Adrenal gland (tissue), 19 donors: ENCODE measurements at places on chromosomes 4 and X. TPM values are rescaled to one million over a fixed set of nuclear protein-coding genes. Genes with fewer than 3 reads are reported as not detected.
A peak's percentile ranks its signal among the peaks of the same experiment; 100 is the strongest.

DNA sequence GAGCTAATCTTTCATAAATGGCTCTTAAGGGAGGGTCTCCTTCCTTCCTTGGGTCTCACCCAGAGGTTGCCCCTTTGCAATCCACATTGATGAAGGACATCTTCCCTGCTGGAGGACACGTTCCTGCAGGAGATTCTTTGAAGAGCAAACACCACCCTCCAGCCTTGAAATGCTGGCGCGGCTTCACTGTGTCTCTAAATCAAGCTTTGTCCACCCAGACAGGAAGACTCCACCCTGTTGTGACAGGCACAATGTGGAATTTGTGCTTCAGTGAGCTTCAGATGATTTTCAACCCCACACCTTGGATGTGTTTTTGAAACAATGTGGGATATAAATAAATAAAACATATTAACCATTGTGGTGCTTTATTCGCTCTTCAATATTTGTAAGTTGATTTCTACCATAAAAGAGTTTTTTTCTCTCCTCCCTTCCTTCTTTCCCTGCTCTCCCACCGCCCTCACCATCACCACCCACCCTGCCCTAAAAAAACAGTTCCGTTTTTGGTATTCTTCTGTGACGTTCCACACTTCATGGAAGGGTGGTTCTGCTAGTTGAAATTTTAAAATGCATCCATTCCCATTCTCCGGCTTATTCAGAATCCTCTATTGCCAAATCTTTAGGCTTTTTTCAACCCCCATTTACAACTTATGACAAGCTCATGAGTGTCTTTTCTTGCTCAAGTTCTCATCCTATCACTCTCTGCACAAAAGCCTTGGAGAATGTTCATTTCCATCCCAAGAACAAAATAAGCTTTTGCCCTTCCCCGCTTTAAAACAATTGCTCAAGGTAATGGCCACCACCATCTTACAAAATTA is 264.3 kb downstream of the RAPGEF2 start:
- H3K27ac ChIP-seq, result no peak overlapping the region
- H3K4me3 ChIP-seq, result no peak overlapping the region
- peak; percentile 17 for DNase-seq
- no peaks in the 10 kb centered on the region for H3K27me3 ChIP-seq
- H3K36me3 ChIP-seq, result no peaks in the 10 kb centered on the region
- H3K4me1 ChIP-seq, result peaks cover 7% of the 10 kb centered on the region

DNA sequence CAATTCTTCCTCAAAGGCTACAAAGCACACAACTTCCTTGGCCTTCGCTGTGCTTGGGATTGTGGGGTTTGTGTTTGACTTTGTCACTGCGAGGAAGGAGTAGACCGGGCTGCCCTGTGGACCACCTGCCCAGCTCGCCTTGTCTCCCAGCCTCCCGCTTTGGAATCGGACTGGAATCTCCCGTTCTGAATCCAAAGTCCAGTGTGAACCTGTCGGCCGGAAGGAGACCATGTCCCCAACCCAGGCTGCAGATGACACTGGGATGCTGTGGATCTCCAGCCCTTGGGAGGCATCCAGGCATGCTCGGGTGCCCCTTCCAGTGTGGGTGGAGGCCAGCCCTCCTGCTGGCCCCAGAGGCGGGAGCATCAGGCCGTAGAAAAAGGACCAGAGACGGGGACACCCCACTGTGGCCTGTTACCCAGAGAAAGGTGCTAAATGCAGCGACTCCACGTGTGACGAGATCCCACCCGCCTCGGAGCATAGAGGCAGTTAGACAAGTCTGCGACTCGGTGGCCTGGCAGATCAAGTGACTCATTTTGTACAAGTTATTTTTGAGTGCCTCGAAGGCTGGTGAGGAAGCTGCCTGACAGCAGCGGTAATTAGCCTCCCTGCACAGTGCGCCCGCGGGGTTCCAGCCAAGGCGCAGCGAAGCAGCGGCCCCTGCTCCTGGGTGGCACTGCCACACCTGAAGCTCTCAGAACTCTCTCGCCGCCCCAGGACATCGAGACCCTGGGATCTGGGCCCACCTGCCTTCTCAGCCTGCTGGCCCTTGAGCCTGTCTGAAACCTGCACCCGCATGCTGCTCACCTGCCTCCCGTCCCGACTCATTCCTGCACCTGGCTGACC is 57.5 kb downstream of the ADRA2C start:
- no peaks in the 10 kb centered on the region for H3K27me3 ChIP-seq
- no peaks in the 10 kb centered on the region for H3K36me3 ChIP-seq
- no peak overlapping the region for H3K27ac ChIP-seq
- peaks cover 12% of the 10 kb centered on the region for H3K4me1 ChIP-seq

- H3K27ac ChIP-seq, result no peak overlapping the region
- H3K4me3 ChIP-seq, result no peak overlapping the region
- no peaks in the 10 kb centered on the region for H3K27me3 ChIP-seq
- no peak for DNase-seq
- H3K4me1 ChIP-seq, result no peaks in the 10 kb centered on the region
Observed at GRCh38 chr4:125985856-125986255, 671.1 kb downstream of the FAT4 start.

- peak overlapping the region; percentile 71 for H3K27ac ChIP-seq
- H3K36me3 ChIP-seq, result no peaks in the 10 kb centered on the region
- no peak for DNase-seq
- no peak overlapping the region for H3K4me3 ChIP-seq
- H3K27me3 ChIP-seq, result no peaks in the 10 kb centered on the region
Observed at GRCh38 chr4:785332-786073, 40.4 kb downstream of the CPLX1 start.

DNA sequence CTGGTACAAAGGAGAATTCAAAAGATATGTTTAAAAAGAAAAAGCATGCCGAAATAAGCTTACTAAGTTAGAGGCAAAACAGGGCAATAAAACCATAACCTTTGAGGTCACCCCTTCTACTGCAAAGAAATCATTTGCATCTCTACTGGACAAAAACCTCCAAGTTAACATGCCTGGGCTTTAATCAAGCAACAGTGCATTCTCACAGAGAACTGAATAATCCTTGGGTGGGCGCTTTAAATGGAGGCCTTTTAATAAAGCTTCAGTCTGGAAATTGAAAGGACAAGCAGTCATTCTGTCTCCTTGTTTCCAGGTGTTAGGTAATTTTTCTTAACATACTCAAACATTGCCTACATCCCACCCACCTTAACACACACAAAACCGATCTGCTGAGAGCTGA is 34.6 kb upstream of the SMS start:
- H3K36me3 ChIP-seq, result no peaks in the 10 kb centered on the region
- no peak overlapping the region for H3K27ac ChIP-seq
- H3K4me1 ChIP-seq, result no peaks in the 10 kb centered on the region
- DNase-seq, result no peak
- H3K27me3 ChIP-seq, result no peaks in the 10 kb centered on the region
- no peak overlapping the region for H3K4me3 ChIP-seq

DNA sequence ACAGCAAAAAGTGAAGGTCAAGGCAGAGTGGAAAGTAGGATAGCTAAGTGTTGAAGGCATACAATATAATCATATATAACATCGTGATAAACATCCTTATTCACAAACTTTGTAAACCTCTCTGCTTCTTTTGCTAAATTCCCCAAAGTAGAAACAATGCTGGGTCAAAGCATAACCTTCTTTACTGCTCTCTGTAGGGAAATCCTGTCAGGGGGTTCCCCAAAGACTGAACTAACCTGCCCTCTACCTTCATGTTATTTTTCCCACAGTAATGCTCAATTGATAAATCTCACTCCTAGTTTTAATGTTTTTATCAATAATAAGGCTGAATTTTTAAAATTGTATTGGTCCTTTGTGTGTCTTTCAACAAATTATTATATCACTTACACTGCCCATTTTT is 55.7 kb downstream of the DCHS2 start:
- H3K27me3 ChIP-seq, result no peaks in the 10 kb centered on the region
- H3K27ac ChIP-seq, result no peak overlapping the region
- no peaks in the 10 kb centered on the region for H3K36me3 ChIP-seq
- DNase-seq, result no peak

GRCh38 chrX:3066555-3066954 is 25.3 kb downstream of the ARSF start:
- no peaks in the 10 kb centered on the region for H3K27me3 ChIP-seq
- H3K36me3 ChIP-seq, result no peaks in the 10 kb centered on the region
- H3K27ac ChIP-seq, result no peak overlapping the region
- no peaks in the 10 kb centered on the region for H3K4me1 ChIP-seq
- H3K4me3 ChIP-seq, result no peak overlapping the region

The EDA gene
- total RNA-seq, result 22.4 TPM

The HOPX gene
- 60.7 TPM for total RNA-seq

The ZFYVE28 gene
- total RNA-seq, result 14.2 TPM

The C4orf50 gene
- 0.70 TPM for total RNA-seq
